ENCODE measurements at places on chromosomes 2 and 18.

GRCh38 chr2:138534791-138535190 lies 33.2 kb downstream of the SPOPL start:
- DNase-seq: no peak

- no peak for DNase-seq
Measured at GRCh38 chr2:129705085-129705484, 274.4 kb upstream of the RAB6C start.

DNA sequence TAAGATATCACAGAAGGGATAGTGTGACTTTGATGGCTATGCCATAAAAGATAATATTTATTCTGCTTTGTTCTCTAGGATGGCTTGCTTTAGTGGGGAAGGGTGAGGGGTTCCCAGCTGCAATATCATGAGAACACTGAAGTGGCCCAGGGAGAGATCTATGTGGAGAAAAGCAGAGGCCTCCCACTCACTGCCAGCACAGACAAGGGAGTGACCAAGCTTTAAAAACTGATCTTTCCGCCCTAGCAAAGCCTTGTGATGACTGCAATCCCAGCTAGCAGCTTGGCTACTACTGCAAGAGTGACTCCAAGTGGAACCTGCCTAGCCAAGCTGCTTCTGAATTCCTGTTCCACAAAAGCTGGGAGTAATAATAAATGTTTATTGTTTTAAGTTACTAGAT lies 7.8 kb upstream of the DDX1 start:
- no peak for DNase-seq

DNA sequence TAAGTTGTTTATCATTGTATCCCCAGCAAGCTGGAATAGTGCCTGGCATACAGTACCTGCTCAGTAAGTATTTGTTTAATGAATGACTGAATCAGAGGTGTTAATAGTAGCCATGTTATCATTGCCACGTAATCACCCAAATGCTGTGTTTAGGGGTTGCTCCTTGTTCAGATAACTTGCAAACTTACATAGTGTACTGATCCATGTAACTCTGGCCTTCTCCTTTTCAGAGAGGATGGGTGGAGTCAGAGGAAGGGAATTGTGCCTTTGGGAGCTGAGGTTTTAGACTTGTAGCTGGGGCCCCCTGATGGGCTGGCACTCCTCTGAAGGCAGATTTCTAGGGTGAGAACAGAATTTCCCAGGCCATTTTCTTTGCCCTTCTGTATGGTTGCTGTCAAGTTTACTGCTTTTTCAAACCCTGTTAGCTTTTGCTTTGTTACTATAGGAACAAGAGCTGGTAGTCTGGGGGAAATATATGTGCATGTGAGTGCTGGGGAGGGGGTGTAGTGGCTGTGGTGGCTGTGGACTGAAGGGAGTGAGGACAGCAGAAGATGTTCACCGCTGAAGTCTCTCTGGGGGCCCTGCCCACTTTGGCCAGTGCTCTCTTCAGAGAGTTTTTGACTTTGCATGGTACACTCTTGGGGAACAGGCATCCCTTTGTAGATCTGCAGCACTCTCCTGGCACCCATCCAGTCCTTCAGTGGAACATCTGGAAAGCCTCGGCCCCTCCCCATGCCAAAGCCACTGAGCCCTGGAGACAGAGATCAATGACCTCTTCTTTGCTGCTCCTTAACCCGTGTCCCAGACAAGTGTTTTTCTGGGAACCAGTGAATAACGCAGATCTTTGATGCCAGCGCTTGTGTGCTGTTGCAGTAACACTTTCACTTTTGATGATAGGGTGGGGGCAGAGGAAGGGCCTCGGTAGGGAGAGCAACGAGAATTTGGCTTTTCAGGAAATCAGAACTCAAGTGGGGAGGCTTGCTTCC lies 209.0 kb downstream of the PRKCE start:
- no peak for DNase-seq

DNA sequence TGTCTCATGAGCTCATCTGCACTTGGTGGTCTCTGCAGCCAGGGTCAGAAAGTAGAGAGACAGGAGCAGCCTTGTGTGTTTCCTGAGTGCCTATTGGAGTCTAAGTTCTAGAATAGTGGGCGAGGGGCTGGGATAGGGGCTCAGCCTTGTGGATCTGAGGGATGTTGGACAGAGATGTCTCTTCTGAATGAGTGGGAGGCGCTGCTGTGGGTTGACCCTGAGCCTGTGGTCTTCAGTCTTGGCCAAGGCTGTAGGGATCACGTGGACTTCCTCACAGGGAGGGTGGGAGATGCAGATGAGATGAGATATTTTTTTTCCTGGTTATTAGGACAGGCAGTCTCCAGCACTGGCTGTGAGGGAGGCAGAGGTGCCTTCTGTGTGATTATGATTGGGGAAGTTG lies 61.8 kb downstream of the RNF144A start:
- DNase-seq: no peak

GRCh38 chr2:39516347-39517101 lies 79.4 kb upstream of the MAP4K3 start:
- DNase-seq: no peak

DNA sequence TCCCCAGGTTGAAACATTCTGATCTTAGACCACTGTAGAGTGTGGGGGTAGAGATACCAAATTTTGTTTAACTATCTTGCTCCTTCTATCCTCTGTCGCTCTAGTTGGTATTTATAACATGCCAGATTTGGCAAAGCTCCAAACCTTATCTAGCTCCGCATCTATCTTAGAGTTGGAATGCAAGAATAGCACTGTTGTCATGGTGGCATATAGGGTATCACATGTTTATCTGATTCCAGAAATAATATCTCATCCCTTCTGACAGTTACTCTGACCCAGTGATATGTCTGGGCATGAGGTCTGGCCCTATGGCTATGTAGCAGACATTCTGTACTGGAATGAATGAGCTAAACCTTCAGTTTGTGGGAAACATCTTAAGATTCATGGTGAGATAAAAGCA lies 51.7 kb downstream of the CABYR start:
- no peak for DNase-seq

DNA sequence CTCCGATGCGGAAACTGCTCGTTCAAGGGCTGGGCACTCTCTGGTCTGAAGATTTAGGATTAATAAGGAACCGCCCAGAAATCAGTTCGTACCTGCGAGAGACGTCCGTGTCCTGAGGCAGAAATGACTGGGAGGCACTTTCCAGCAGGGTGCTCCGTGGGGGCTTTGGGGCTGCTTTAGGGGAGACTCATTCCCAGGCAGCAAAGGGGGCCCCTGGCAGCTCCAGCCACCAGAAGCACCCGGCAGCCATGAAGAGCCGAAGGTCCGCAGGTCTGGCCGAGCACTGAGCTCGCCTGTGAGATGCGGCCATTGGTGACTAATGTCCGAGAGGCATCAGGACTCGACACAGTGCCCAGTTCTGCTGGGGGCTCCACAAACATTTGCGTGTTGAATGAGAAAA lies 20.9 kb downstream of the KCNG2 start:
- DNase-seq: no peak

DNA sequence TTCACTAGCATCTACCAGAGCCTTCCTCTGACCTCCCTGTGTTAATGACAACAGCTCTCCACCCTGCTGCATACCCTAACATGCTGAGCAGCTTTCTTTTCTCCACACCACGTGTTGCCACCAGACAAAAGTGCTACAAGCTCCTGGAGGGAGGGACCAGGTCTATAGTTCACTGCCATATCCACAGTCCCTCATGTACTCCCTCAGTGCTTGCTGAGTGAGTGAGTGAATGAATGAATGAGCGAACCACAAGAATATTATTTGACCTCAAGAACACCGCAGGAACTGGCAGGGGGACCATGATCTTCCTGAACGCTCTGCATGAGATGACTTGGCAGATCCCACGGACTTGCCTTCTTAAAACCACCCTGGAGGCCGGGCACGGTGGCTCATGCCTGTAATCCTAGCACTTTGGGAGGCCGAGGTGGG lies 47.4 kb upstream of the CAB39 start:
- DNase-seq: no peak

DNA sequence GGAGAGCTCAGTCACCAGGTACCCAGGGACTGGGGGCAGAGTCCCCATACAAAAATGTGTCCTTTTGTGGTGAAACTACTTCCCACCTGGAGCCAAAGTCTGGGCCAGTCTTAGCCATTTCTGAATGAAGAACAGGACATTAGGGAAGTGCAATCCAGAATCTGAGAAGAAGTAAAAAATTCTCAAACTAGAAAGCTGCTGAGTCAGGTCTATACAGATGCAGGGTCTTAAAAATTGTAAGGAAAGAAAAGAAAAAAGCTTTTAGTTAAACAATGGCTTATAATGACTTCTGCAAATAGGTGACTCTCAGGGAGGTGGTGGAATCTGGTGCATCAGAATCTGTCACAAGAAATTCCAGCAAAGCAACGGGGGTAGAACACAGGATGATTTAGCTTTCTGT lies 13.5 kb downstream of the ZBTB7C start:
- no peak for DNase-seq

DNA sequence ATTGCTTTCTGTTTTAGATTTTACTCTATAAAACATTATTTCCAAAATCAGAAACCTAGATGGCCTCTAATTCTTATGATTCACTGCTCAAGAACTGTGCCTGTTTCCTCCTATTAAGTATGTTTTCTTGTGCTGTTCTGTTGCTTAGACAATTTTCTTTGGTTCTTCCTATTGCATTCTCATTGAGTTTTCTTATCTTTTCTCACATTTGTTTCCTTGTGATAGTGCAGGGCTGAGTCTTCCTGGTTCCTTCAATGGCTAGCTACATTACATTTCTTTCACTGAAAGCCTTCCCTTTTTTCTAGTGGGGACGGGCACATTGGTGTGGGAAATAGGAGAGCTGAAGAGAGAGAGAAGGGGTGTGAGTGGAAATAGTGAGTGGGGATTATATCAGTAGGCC lies 183.4 kb downstream of the CALCRL start:
- DNase-seq: no peak

Measured in stimulated activated CD4-positive, alpha-beta T cell treated with anti-CD3 and anti-CD28 coated beads, Interleukin-1b, Interleukin-23, amount 100 ng/mL, for 48 hours (primary cell).